ENCODE measurements at places on chromosomes 11 and 22. TPM values are rescaled to one million over a fixed set of nuclear protein-coding genes. Genes with fewer than 3 reads are reported as not detected.
A peak's percentile ranks its signal among the peaks of the same experiment; 100 is the strongest.

GRCh38 chr11:71201936-71202597, 50.3 kb downstream of the SHANK2 start:
- DNase-seq = peak; percentile 21

GRCh38 chr11:33013755-33014154, 1.9 kb upstream of the DEPDC7 start:
- no peak for DNase-seq

GRCh38 chr11:120719348-120719747, 207.8 kb downstream of the GRIK4 start:
- no peak for DNase-seq

- no peak for DNase-seq
These were observed 2.3 kb upstream of the SLC25A1 start for GRCh38 chr22:19180740-19181410.

DNA sequence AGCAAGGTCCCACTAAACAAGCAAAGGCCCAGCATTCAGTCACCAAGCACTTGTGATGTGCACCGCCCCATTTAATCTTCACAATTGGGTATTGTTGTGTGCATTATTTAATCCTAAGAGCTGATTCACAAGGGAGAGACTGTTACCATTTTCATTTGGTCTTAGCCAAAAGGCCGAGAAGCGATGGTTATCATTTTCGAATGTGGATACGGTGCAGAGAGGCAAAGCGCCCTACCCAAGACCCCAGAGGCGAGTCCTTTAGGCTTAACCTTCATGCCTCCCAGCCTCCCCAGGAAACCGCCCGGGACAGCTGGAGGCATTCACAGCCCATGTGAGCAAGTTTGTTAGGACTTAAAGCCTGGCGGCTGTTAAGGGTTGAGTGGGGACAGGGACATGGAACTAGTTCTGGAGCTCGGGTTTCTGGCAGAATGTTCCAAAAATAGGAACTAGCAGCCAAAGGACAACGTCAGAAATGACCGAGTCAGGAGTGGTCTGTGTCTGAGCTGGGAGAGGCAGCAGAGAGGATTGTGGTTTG, 13.0 kb upstream of the UPK3A start:
- DNase-seq = no peak

PNPLA5 gene
- total RNA-seq = not detected

DNA sequence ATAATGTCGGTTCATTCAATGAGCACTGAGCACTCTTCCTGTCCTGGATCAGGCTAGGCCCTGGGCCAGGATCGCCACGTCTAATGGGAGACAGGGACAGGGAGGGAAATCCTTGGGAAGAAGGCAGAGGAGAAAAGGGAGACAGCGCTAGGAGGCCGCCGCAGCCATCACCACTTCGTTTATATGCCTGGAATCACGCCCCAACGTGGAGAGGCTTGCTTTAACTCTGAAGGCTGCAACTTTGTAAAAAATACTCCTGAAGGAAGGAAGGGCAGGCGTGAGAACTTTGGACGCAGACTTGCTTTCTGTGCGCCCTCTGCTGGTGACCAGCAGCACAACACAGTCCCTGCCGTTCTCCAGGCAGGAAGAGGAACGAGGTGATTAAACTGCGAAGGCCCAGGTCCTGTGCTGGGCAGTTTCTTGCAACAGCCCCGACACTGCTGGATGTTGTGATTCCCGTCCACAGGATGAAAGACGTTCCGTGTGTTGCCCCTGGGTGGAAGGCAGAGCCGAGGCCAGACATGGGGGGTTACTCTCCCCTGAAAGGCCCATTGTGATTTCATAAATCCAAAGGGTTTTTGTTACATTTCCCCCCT, 22.1 kb downstream of the RIBC2 start:
- DNase-seq = peak; percentile 76

HEPHL1 gene
- total RNA-seq = not detected

GRCh38 chr11:11382858-11383532, 29.9 kb upstream of the CSNK2A3 start:
- DNase-seq = no peak

SEC14L6 gene
- total RNA-seq = 1.8 TPM

GRCh38 chr11:30990625-30991296, 378.8 kb downstream of the DCDC1 start:
- DNase-seq = no peak

APOL2 gene
- 20.5 TPM for total RNA-seq

GRCh38 chr11:64206457-64207255, at the start of gene FERMT3:
Gene FERMT3, plus strand, starts transcription at chr11:64206721. Its CDS starts 644 bp downstream, at chr11:64207365.
- DNase-seq = no peak

CDC42BPG gene
- 16.8 TPM for total RNA-seq

GRCh38 chr11:79170321-79170720, 270.5 kb downstream of the TENM4 start:
- DNase-seq = no peak

- DNase-seq = no peak
These were observed 528.4 kb downstream of the MIAT start for GRCh38 chr22:27185760-27186302.

DNA sequence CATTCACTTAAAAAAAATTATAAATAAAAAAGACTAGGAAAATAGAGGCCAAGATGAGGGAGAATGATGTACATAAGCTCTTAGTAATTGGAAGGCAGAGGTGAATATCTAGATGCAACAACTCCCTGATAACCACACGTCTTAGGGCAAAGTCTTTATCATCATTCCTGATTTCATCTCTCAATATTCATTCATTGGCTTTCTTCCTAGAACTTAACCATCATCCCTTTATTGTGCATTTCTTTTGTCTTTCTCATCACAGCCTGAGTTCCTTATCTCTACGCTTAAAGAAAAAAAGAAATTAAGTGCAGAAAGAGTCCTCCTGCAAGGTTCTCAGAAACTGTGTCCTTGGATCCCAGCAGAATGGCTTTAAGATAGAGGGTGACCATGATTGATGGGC, 23.2 kb upstream of the FLI1 start:
- no peak for DNase-seq

PHF21A gene
- total RNA-seq = 15.0 TPM

PATE4 gene
- total RNA-seq = not detected

GRCh38 chr11:66082946-66083698, 13.1 kb downstream of the PACS1 start:
- peak; percentile 48 for DNase-seq

DNA sequence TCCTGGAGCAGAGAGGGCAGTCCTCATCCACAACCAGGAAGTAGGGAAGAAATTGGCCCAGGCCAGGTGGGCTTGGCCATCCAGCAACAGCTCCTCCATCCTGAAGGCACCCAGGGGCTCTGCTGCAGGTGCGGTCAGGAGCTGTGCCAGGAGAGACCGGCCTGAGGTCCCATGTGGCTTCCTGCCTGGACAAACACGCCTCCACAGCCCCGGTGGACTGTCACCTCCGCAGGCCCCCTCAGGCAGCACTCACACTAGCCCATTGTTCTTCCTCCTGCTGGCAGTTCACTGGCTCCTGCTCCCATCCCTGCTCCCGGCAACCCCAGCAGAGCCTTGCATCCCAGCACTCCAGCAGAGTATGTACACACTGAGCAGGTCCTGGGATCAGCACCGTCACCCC, 16.0 kb upstream of the POU2AF1 start:
- DNase-seq = no peak

- DNase-seq = peak; percentile 84
These were observed 52.9 kb upstream of the FDX1 start for GRCh38 chr11:110376711-110377324.

DNA sequence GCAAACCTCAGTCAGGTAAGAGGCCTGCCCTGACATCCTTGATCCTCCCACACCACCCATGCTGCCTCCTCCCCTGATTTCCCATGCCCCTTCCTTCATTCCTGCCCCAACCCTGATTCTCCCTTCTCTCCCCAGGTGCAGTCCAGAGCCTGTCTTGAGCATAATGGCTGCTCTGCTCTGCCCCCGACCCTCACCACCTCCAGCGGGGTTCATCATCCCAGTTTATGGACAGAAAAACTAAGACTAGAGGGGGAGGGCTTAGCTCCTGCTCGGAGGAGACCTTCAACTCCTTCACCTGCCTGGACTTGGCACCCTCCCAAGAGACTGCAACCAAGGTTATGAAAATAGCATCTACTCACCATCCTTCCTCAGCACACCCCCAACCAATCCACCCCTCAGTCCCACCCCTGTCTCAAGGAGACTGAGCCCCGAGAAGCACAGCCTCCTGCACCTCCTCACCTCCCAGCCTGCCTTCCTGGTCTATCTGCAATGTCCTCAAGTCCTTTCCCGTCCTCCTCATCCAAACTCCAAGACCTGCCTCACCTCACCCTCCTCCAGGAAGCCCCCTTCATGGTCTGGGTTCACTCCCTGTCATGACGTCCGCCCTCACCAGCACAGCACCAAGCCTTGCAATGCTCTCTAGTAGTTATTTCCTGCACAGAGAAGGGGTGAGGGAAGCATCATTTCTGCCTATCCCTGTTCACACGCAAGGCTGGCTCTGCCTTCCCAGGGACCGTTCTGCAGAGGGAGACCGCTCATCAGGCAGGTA, 103.1 kb downstream of the PDE2A start:
- DNase-seq = no peak

WBP2NL gene
- 2.8 TPM for total RNA-seq

DNA sequence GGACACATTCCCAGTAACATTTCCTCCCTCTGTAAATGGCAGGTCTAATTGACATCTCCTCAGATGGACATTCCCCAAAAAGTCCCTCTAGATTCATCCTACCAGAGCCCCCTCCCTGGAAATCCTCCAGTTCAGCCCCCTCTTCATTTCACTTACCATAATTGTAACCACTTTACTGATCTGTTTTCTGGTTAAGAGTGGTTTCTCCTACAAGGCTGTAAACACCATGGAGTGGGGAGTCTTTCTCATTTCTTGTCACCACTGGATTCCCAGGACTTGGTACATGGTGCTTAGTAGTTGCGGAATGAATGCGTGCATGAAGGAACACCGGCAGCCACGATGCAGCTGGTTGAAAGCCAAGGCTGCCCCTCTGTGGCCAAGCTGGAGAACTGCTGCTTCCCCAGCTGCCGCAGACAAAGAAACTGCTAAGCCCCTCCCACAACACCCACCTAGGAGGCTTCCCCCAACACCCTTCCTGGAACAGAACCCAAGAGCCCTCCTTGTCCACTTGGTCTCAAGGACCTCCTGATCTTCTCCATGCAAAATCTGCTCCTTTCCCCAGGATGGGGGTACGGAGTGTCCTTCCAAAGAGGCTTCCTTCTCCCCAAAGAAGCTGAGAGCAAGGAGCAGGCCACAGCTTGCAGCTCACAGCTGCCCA, 18.6 kb upstream of the SCARF2 start:
- peak; percentile 69 for DNase-seq

DNA sequence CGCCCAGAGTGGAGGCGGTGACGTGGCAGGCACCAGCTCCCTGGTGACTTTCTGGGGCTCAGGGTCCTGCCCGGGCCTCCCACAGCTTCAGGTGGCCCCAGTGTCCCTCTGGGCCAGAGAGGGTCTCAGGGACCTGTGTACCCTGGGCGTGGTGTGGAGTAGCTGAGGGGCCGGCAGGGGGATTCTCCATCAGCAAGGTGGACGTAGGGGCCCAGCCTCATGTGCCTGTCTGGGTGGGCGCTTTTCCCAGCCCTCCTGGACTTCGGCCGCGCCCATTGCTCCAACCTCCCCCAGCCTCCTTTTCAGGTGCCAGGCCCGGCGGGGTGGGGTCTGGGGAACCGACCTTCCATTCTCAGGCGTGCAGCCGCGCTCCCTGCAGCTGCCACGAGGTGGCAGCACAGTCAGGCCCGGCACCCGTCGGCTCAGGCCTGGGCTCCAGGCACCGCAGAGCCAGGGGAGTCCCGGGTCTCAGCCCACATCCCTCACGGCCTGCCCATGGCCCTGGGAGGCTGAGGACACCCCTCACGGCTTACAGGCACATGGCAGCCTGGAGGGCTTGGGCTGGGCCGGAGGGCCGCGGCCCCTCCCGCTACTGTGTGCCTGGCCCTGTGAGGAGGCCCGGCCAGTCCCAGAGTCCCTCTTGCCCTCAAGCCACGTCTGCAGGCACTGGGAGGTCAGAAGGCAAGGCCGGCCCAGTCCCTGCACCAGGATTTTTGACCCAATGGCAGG, 19.9 kb upstream of the MUC5B start:
- DNase-seq = peak; percentile 67

- DNase-seq = no peak
These were observed 108.9 kb upstream of the NCAM1 start for GRCh38 chr11:112852143-112852866.

All from pancreas (tissue), 10 donors.